ENCODE measurements at places on chromosomes 2 and 18.
A peak's percentile ranks its signal among the peaks of the same experiment; 100 is the strongest.

DNA sequence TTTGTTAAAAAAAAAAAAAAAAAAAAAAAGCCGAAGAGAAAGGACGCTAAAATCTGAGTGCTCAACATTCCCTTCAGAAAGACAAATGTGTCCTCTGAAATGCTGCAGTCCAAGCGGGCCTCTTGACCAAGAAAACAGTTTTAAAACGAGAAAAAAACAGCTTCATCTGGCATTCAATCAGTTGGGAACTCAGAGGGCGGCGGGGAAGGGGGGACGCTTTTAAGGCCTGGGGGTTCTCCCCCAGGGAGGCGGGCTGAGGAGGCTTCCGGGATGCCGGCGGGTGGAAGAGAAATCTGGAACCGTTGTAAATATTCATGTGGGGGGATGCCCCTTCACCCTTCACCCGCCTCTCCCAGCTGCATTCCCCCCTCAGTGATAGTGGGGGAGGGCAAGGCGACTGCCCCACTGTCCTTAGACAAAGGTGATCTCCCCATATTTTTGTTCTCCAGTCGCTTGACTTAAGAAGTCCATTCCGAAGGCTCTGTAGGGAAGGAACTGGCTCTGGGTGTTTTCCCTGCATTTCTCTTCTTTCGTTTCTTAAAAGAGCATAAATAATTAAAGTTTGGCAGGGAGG lies 3.3 kb upstream of the HOXD11 start:
- DNase-seq, result no peak

DNA sequence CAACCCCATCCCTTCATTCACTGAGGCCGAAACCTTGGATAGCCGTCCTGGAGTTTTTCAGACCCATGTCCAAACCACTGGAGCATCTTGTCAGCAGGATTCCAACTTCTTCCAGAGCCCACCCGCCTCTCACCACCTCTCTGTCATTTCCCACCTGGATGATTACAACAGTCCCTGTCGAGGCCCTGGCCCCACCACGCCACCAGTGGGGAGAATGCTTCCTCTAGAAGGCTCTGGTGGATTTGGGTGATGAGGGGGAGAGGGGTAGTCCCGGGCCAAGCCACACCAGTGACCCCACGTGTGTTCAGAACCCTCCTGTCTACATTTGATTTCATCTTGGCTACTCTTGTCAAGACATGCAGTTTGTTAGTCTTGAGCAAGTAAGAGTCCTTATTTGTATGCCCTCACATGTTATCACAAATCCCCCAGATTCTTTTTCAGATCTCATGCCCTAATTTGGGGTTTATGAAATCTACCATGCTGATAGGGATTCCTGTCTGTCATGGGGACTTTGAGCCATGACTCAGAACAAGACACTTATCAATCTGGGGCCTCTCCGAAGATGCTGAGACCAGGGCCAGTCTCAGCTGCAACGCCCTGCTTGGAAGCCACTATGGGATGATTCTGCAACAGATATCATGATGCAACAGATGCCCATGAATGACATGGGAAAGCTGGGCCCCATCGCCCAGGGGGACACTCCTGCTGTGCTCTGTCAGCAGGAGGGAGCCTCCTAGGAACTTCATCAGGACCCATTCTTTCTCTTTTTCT lies 186.1 kb downstream of the ZFP36L2 start:
- DNase-seq, result no peak

- DNase-seq, result no peak
Measured at GRCh38 chr2:1546901-1547300, 133.6 kb downstream of the TPO start.

- DNase-seq, result no peak
Measured at GRCh38 chr2:205292665-205293295, 389.5 kb upstream of the NRP2 start.

GRCh38 chr2:157592374-157592773 lies 36.3 kb downstream of the ACVR1C start:
- DNase-seq, result no peak

DNA sequence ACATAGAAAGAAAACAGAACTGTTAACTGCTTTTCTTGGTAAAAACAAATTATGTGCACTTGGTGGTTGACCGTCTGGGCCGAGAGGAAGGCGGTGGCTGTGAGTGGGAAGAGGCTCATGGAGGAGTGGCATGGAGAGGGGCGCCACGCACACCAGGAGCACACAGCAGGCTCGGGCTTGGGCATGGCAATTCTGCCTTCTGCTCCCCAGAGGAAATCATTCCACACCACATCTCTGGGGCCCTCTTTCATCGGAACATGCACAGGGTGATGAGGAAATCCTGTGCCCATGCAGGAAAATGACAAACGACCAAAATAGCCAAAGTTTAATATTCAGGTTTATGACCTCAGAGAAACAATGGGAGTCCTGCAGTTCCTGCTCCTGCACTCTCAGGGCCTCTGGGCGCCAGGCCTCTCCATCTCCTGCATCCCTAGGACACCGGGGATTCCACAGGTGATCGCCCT lies 26.4 kb downstream of the WDFY1 start:
- DNase-seq, result no peak

DNA sequence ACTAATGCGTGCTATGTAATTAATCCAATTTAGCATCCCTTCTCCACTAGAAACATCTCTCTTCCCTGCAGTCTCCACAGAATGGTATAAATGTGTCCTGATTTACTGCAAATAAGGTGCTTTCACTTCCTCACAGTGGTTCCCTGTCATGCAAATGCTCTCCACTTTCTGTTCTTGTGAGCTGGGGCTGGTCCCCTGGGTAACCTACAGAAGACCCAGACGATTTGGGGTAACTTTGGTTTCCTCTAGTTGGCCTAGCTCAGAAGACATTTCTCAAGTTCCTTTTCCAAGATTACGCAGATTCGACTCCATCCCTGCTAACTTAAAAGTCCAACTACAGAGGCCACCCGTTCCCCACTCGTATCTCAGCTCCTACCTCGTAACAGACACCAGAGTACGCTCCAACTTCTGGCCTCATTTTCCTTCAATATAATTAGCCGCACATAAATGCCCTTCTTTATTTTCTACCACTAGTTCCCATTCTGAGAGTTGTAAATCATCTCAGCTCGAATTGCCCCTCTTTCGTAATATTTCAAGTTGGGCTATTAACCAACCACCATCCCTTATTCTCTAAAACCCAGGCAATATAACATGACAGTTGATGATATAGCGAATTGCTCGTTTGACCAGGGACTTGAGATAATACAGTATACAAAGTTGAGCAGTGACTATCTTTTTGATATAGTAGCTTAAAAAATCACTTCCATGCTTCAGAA lies 28.8 kb upstream of the NEDD4L start:
- no peak for DNase-seq

- no peak for DNase-seq
Measured at GRCh38 chr2:96103761-96104486, 12.4 kb downstream of the ADRA2B start.

GRCh38 chr2:214649440-214650205 lies 159.9 kb downstream of the BARD1 start:
- DNase-seq, result no peak

DNA sequence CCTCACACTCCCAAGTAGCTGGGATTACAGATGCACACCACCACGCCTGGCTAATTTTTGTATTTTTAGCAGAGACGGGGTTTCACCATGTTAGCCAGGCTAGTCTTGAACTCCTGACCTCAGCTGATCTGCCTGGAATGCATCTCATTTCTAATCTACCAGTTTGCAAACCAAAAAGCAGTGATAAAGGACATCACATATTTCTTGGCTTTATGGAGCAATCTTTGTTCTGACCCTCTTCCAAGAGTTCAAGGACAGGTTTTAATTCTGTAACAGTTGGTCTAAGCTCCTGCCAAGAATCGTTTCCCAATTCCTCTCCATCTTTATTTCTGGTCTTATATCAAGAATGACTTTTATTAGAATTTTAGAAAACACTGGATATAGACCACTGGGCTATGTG lies 67.7 kb downstream of the SLC40A1 start:
- no peak for DNase-seq

DNA sequence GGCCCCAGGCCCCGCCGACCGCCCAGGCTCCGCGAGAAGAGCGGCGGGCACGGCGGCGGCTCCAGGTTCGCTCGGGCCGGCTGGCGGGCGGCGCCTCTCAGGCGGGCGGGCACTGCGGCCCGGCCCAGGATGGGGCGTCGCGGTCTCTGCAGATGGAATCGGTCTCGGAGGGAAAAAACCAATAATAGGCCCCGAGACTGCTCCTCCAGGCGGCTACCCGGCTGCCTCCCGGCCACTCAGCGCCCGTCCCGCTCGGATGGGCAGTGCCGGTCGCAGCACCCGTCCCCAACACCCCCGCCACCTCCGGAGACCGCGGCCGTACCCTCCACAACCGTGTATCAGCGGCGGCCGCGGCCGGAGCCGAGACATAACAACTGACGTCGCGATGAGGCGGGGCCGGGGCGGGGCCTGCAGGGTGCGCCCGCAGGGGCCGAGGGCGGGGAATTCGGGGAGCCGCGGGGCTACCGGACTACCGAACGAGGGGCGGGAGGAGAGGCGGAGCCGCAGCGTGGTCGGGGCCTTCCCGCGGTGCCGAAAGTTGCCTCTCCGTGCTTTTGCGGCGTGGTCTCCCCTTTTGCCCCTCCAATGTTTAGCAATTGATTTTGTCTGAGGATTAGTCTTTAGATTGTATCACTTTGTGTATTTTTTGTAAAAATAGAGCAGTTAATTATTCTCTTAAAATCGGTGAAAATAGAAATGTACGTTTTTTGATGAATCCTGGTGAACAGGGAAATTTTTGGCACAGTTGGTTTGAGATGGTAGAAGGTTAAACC lies at the start of gene RNF103:
TSS of gene RNF103 (minus strand) at position 372 of the 773 bp plus-strand sequence. CDS start 979 bp downstream, outside the sequence.
- peak; percentile 30 for DNase-seq

- no peak for DNase-seq
Measured at GRCh38 chr18:5238371-5238976, 41.4 kb upstream of the AKAIN1 start.

GRCh38 chr18:76134628-76135027 lies 360.4 kb downstream of the ZNF516 start:
- DNase-seq, result no peak

GRCh38 chr2:402206-402605 lies 114.3 kb upstream of the ALKAL2 start:
- DNase-seq, result no peak

GRCh38 chr18:65906621-65907034 lies 155.8 kb downstream of the CDH7 start:
- DNase-seq, result no peak

GRCh38 chr2:60530660-60531281 lies 22.7 kb downstream of the BCL11A start:
- no peak for DNase-seq

DNA sequence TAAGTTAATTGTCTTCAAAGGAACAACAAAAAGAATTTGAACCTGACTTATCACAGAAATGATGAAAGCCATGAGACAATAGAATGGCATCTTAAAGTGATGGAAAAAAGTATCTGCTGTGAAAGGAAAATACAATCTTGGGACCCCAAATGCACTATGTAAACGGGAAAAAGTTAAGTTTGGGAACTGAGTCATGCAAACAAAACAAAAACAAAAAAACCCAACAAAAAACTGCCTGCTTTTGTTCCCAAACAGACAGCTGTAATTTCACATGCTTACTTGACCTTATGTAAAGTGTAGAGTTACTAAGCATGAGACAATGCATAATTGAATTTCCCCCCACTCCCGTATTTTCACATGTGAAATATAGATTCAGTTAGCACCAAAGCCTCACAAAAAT lies 122.1 kb upstream of the RBMS1 start:
- DNase-seq, result no peak

- DNase-seq, result no peak
Measured at GRCh38 chr2:229768235-229768634, 53.9 kb upstream of the DNER start.

GRCh38 chr2:190929919-190930318 lies 49.3 kb downstream of the GLS start:
- no peak for DNase-seq

DNA sequence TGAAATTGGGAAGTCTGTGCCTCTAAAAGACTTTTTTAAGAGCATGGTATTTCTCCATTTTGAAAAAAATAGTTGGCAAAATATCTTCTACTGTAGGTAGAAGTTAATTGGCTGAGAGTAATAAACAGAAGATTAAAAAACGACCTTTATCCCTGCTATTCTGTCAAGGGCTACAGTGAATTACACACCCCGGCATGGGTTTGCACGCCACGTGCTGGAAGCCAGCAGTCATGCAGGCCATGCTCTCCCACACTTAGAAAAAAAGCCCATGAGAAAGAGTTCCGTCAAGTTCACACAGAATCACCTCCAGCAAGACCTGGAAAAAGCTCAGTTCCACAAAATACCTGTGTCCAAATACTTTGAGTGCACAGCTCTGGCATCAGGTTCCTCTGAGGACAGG lies 26.8 kb downstream of the FAM110C start:
- no peak for DNase-seq

GRCh38 chr2:159637988-159638501 lies 21.7 kb upstream of the BAZ2B start:
- no peak for DNase-seq
